Mammary epithelial cell (primary cell): ENCODE measurements at places on chromosomes 5 and 9. TPM values are rescaled to one million over a fixed set of nuclear protein-coding genes. Genes with fewer than 3 reads are reported as not detected.

MRPS27 gene
- total RNA-seq: 37.1 and 68.2 TPM in 2 replicates

EGR1 gene
- 153 and 159 TPM in 2 replicates for total RNA-seq

SPATA31A3 gene
- not detected in 2 replicates for total RNA-seq

PROB1 gene
- 0.67 TPM for total RNA-seq

GAS1 gene
- total RNA-seq: 1.7 and 2.8 TPM in 2 replicates

GPX3 gene
- 2.7 TPM for total RNA-seq

PRPF4 gene
- 24.2 TPM for total RNA-seq

PCDHGA10 gene
- 6.9 and 7.9 TPM in 2 replicates for total RNA-seq

EDIL3 gene
- total RNA-seq: 137 TPM

CMBL gene
- 8.3 and 17.3 TPM in 2 replicates for total RNA-seq

IFNA21 gene
- not detected in 2 replicates for total RNA-seq

TNFSF8 gene
- not detected in 2 replicates for total RNA-seq

HTR4 gene
- total RNA-seq: not detected

CDH9 gene
- total RNA-seq: not detected in 2 replicates

POU5F2 gene
- total RNA-seq: 2.3 TPM

PAIP2 gene
- 38.0 TPM for total RNA-seq

MZB1 gene
- not detected in 2 replicates for total RNA-seq

KIF4B gene
- total RNA-seq: not detected

MYORG gene
- total RNA-seq: 35.0 TPM

EIF4E1B gene
- not detected in 2 replicates for total RNA-seq

PCDHGA11 gene
- 8.5 TPM for total RNA-seq

PITX1 gene
- 2.7 TPM for total RNA-seq

RALGDS gene
- 19.9 and 21.9 TPM in 2 replicates for total RNA-seq

NEUROG1 gene
- total RNA-seq: not detected in 2 replicates

POLK gene
- total RNA-seq: 26.4 and 33.7 TPM in 2 replicates

NMUR2 gene
- total RNA-seq: not detected in 2 replicates

ADGRD2 gene
- 0.50 TPM for total RNA-seq

HAVCR2 gene
- not detected in 2 replicates for total RNA-seq
